ENCODE measurements at places on chromosomes 16 and 17. TPM values are rescaled to one million over a fixed set of nuclear protein-coding genes. Genes with fewer than 3 reads are reported as not detected.
A peak's percentile ranks its signal among the peaks of the same experiment; 100 is the strongest.

HS3ST3B1 gene
- total RNA-seq, result 9.9 TPM

TPSAB1 gene
- total RNA-seq, result not detected

SMPD3 gene
- total RNA-seq, result 11.1 TPM

C1QTNF1 gene
- total RNA-seq, result not detected

SPOP gene
- total RNA-seq, result 52.0 TPM

CCL3 gene
- 5.1 TPM for total RNA-seq

KRTAP3-3 gene
- total RNA-seq, result not detected

TEKT5 gene
- not detected for total RNA-seq

DNA sequence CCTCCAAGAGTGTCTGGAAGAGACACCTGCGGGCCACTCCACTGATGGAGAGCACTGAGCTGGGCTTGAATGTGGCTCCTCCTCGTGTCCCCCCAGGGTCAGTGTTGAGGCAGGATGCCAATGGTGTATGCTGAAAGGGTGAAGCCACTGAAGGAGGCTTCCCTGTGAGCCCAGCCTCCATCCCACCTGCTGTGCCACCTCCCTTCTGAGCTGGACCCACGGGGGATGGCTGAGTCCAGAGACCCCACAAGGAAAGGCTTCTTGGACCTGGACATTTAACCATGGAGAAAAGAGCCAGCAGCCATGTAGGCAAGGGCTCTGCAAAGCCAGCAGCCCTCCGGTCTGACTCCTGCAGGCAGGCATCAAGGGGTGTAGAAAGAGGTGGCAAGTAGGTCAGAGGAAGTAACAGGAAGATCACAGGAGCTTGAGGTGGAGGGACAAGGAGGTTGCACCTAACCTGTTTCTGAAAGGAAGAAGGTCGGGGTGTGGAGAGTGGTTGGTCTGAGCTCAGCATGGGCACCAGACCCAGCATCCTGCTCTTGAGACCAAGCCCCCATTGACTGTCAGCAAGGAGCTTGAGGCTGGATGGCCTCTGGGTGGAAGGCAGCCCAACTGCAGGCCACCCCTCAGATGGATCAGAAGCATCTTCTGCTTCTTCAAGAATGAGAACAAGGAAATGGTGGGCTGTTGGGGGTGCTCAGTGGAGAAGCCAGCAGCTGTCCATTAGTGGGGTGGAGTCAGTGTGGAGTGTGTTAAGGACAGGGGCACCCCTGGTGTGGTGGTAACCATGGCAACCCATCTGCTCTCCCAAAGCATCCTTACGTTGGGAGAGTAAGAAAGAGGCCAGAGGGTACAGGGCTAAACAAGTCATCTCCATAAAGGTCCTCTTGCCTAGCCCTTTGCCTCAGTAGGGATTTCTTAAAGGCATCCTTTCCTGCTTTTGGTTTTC, 80.7 kb downstream of the PLD6 start:
- peaks cover 7% of the 10 kb centered on the region for H3K36me3 ChIP-seq
- peak overlapping the region; percentile 60 for H3K4me3 ChIP-seq
- H3K4me1 ChIP-seq, result peaks cover 66% of the 10 kb centered on the region
- H3K27ac ChIP-seq, result peak overlapping the region; percentile 87
- peak; percentile 49 for DNase-seq
- H3K27me3 ChIP-seq, result no peaks in the 10 kb centered on the region

- H3K36me3 ChIP-seq, result no peaks in the 10 kb centered on the region
- H3K4me1 ChIP-seq, result no peaks in the 10 kb centered on the region
- no peak for DNase-seq
- H3K27me3 ChIP-seq, result peaks cover 9% of the 10 kb centered on the region
- H3K4me3 ChIP-seq, result no peak overlapping the region
Observed at GRCh38 chr17:50604513-50604912, 30.2 kb upstream of the ABCC3 start.

- H3K4me1 ChIP-seq, result peaks cover 16% of the 10 kb centered on the region
- no peaks in the 10 kb centered on the region for H3K36me3 ChIP-seq
- H3K4me3 ChIP-seq, result peak overlapping the region; percentile 18
- H3K27ac ChIP-seq, result peak overlapping the region; percentile 83
- peak; percentile 77 for DNase-seq
- H3K27me3 ChIP-seq, result no peaks in the 10 kb centered on the region
Observed at GRCh38 chr17:79160980-79161636, 86.5 kb downstream of the ENGASE start.

DNA sequence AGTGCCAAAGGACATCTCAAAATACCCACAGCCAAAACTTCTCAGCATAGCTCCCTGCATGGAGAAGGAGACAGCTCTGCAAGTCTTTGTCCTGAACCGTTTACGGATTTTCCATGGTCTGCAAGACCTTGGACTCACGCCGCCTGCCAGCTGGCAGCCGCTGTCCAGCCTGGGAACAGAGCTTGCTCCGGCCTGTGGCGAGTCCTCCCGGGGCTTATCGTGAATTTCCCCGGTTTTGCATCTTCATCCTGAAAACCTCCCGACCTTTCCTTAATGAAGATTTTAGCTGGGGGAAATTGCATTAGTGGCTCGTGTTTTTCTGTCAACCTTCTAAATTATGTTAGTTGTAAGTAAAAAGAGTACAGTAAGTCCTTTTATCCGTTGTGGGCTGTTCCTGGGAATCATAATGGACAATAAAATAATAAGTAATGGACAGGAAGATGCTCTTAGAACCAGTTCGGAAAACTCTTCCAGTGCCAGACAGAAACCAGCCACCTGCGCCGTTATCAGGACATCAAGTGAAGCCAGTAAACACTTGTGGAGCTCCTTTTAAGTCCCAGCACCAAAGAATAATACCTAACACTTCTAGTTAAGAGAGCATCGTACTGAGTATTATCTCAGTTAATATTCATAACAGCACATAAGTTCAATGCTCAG, 112.4 kb upstream of the NOL11 start:
- H3K4me1 ChIP-seq, result peaks cover 6% of the 10 kb centered on the region
- no peak for DNase-seq
- peaks cover 3% of the 10 kb centered on the region for H3K36me3 ChIP-seq
- no peak overlapping the region for H3K4me3 ChIP-seq
- H3K27me3 ChIP-seq, result no peaks in the 10 kb centered on the region

DNA sequence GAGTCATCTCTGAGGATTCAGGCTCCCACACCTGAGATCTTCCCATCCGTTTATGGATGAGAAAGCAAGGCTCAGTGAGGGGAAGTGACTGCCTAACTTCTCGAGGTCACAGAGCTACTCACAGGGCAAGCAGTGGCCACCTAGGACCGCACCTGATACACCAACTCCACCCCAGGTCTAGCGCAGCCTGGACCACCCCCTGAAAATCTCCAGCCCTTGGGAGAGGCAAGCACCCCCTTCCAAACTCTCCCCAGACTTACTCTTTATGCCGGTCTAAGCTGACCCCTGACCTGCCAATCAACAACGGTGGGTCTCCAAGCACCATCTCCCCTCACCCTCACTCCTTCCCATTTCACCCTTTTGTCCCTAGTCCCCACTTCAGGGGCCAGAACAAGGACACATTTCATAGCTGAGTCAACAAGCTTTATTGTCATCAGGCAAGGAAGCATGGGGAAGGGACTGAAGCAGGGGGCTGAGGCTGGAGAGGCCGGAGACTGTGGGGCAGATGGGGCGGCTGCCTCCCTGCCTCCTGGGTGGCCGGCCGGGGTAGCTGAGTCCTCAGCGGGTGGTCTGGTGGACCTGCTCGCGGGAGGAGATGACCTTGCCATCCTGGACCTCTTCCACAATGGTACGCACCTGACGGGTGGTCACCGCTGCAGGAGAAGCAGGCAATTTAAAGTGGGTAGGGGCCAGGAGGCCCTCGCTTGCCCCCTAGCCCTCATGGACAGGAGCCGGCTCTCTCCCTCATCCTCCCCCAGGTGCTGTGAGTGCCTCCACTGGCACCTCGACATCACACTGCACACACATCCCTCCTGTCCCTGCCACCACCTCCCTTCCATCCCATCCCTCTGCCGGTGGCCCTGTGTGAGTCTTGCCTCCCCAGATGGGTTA, 5.1 kb downstream of the KRT17 start:
- H3K27ac ChIP-seq, result no peak overlapping the region
- no peaks in the 10 kb centered on the region for H3K4me1 ChIP-seq
- H3K27me3 ChIP-seq, result no peaks in the 10 kb centered on the region
- H3K4me3 ChIP-seq, result no peak overlapping the region

DNA sequence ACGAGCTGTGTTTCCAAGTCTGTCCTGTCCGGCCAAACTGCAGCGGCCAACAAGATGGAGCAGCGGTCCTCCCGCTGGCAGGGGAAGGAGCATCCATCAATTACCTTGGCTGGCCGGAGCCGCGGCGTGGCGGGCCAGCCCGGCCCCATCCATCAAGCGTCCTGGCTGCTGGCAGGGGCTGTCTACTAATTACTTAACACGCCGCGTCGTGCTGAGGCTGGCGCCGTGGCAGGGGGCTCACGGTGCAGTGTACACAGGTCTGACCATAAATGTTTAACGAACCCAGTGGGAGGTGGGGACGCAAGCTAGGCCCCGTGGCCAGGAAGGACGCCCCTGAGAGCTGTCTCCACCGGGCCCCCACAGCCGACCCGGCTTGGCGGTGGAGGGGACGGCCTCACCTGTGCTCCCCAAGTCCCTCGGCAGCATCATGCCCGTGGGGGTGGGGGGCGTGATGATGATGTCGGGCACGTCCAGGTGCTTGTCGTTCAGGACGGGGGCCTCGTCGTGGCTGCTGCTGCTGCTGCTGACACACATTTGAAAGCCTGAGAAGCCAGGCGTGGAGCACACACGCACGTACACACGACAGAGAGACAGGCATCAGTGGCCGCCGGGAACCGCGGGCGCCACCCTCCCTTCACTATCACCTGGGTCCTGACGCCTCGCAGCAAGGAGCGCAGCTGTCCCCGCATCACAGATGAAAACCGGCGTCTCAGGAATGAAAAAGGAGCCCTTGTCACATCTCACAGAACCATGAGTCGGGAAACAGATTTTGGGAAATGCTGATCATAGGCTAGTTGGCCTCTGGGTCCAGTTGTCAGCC, 21.2 kb upstream of the GINS2 start:
- H3K4me3 ChIP-seq, result no peak overlapping the region
- no peaks in the 10 kb centered on the region for H3K36me3 ChIP-seq
- no peak overlapping the region for H3K27ac ChIP-seq
- H3K27me3 ChIP-seq, result no peaks in the 10 kb centered on the region

DNA sequence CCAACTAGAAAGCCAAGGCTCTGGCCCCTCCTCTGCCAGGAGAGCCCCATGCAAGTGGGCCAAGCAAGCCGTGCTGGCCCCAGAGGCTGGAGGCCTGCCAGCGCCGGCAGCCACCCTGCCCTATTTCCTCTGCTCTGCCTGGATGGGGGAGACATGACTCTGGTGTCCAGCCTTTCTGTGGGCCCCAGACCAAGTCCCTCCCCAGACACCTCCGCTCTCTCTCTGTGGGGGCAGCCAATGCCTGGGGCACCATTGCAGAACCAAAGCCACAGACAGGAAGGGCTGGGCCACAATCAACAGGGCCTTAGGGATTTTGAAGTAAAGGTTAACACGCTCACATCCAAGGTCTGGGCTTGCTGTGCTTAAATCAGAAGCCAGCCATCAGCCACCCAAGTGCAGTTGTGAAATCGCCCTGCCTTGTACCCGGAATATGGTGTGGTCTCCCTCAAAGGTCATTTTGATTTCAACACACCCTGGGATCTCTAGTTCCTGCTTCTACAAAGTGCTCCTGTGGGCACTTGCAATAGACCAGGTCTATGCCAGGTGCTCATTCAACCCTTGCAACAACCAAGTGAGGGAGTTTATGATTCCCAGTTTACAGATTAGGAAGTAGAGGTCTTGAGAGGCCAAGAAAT, 63.5 kb upstream of the TEX2 start:
- H3K4me1 ChIP-seq, result peaks cover 5% of the 10 kb centered on the region
- H3K36me3 ChIP-seq, result peaks cover 47% of the 10 kb centered on the region
- no peak for DNase-seq
- no peak overlapping the region for H3K4me3 ChIP-seq

DNA sequence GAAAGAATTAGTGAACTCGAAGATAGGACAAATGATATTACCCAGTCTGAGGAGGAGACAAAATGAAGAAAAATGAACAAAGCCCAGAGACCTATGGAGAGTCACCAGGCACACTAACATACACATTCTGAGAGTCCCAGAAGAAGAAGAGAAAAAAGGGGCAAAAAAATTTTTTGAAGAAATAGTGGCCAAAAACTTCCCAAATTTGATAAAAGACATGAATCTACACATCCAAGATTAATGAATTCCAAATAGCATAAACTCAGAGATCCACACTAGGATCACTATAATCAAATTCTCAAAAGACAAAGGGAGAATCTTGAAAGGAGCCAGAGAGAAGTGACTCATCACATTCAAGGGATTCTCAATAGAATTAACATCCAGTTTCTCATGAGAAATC, 3.4 kb upstream of the OR4D1 start:
- no peak overlapping the region for H3K4me3 ChIP-seq
- peaks cover 34% of the 10 kb centered on the region for H3K27me3 ChIP-seq
- H3K4me1 ChIP-seq, result no peaks in the 10 kb centered on the region
- no peak for DNase-seq
- H3K27ac ChIP-seq, result no peak overlapping the region
- H3K36me3 ChIP-seq, result peaks cover 14% of the 10 kb centered on the region

DNA sequence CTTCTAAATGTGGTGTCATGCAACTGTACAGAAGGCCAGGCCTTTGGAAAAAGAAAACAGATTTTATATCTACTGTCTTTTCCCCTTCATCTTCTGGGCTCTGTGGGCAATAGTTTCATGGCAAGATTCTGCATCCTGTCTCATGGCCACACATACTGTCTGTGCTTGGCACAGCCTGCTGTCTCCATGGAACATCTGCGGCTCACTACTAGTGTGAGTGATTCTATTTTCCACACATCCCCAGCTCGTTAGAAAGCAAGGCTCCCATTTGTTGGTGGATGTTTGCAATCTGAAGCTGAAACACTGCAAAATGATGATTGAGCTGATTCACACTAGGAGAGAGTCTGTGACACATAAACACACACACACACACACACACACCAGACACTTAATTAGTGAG, 32.4 kb downstream of the CACNG3 start:
- H3K4me3 ChIP-seq, result no peak overlapping the region
- DNase-seq, result no peak
- no peak overlapping the region for H3K27ac ChIP-seq
- H3K27me3 ChIP-seq, result peaks cover 6% of the 10 kb centered on the region
- H3K4me1 ChIP-seq, result no peaks in the 10 kb centered on the region
- H3K36me3 ChIP-seq, result no peaks in the 10 kb centered on the region

- no peak overlapping the region for H3K4me3 ChIP-seq
- no peaks in the 10 kb centered on the region for H3K36me3 ChIP-seq
- no peak overlapping the region for H3K27ac ChIP-seq
- no peaks in the 10 kb centered on the region for H3K27me3 ChIP-seq
- DNase-seq, result no peak
Observed at GRCh38 chr16:67312719-67313118, 13.8 kb downstream of the KCTD19 start.

- peaks cover 21% of the 10 kb centered on the region for H3K4me1 ChIP-seq
- H3K27me3 ChIP-seq, result peaks cover 9% of the 10 kb centered on the region
- peaks cover 4% of the 10 kb centered on the region for H3K36me3 ChIP-seq
- H3K4me3 ChIP-seq, result no peak overlapping the region
- DNase-seq, result no peak
- H3K27ac ChIP-seq, result no peak overlapping the region
Observed at GRCh38 chr16:58022601-58023371, 2.8 kb upstream of the MMP15 start.

- H3K4me3 ChIP-seq, result no peak overlapping the region
- DNase-seq, result no peak
- H3K36me3 ChIP-seq, result no peaks in the 10 kb centered on the region
- H3K27ac ChIP-seq, result no peak overlapping the region
- peaks cover 7% of the 10 kb centered on the region for H3K27me3 ChIP-seq
- peaks cover 16% of the 10 kb centered on the region for H3K4me1 ChIP-seq
Observed at GRCh38 chr17:80986816-80987475, 4.7 kb upstream of the CHMP6 start.

GRCh38 chr16:69039333-69039941, 66.0 kb upstream of the HAS3 start:
- no peak overlapping the region for H3K4me3 ChIP-seq
- no peak for DNase-seq
- no peak overlapping the region for H3K27ac ChIP-seq
